ENCODE measurements at places on chromosomes 11 and 22.

DNA sequence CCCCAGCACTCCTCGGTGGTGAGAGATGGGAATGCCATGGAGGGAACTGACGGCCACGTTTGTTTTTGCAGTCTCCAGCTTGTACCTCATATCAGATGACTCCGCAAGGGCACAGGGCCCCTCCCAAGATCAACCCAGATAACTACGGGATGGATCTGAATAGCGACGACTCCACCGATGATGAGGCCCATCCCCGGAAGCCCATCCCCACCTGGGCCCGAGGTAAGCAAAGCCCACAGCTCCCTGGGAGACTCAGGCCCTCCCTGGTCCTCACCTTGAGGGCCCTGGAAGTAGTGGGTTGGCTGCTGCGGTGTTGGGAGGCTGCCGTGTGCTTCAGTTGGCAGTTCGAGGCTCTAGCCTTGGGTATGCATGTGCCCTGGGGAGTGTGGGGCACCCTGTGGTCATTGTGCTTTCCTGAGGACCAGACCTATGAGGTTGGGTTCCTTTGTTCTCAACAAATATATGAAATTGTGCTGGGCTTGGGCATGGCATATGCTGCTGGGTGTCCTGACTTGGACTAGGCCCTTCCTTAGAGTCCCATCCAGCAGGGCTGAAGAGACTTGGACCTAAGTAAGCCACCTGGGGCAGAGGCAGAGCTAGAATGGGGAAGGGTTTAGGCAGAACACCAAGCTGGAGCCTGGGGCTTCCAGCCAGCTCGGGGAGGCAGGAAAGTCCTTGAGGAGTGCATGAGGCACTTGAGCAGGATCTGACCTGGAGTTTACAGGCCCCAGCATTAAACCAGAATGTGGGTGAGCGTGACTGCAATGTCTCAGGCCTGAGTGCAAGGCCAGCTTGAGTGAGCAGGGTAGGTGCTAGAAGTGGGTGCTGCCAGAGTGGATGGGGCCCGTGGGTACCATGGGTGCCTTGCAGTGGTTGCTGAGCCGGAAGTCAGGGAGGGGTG is 26.4 kb downstream of the INCENP start:
- no peak for DNase-seq

DNA sequence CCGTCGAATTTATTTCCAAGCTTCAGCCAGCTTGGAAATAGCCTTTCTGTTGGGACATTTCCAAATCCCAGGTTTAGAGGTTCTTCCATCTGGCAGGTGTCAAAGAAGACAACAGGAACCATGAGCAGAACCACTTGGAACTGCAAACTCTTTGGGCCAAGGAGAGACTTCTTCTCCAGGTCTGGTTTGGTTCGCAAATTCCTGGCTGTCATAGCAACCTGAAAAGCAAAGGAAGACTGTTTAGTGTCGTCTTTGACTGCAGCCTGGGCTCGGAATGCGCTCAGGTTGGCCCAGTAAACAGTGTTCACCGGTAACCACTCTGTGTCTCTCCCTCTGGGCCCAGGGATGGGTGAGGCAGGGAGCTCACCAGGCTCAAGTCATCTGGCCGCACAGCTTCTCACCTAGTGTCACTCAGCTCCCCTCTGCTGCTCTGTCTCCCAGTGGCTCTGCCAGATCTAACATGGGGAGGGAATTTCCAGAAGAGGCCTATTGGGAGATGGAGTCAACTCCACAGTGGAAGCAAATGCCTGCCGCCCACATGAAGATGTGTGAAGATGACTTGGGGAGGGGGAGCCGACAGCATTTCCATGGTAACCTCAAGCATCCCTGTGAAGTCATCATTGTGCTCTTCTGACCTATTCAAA is 11.9 kb upstream of the CLMP start:
- no peak for DNase-seq

GRCh38 chr11:124799348-124800225 is 619 bp downstream of the MSANTD2 start:
- DNase-seq: peak; percentile 44

DNA sequence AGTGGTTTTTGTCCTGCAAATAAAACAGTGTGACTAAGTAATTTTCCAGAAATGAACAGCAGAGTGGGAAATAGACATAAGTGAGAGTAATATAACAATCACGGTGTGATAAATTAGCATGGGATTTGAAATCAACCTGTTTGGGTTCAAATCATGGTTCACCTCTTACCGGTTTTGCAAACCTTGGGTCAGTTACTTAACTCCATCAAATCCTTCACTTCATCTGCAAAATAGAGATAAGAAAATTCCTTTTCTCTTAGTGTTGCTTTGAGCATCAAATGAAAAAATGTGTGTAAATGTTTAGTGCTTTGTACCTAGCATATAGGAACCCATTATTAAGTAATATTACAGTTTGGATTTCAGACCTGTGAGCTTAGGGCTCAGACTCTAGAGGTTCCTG is 152.2 kb downstream of the TEAD1 start:
- DNase-seq: no peak

DNA sequence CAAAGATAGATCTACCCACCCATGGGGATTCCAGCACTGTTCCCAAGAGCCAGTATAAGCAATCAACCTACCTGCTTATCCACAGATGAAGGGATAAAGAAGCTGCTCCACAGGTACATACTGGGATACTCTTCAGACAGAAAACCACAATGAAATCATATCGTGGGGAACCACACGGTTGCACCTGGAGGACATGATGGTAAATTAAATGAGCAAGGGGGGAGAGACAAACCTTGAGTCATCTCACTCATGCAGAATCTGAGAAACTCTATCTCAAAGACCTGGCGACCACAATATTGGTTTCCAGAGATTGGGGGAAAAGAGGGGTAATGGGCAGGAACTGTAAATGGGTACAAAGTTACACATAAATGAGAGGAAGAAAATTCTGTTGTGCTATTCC is 14.5 kb downstream of the RGL4 start:
- DNase-seq: no peak

DNA sequence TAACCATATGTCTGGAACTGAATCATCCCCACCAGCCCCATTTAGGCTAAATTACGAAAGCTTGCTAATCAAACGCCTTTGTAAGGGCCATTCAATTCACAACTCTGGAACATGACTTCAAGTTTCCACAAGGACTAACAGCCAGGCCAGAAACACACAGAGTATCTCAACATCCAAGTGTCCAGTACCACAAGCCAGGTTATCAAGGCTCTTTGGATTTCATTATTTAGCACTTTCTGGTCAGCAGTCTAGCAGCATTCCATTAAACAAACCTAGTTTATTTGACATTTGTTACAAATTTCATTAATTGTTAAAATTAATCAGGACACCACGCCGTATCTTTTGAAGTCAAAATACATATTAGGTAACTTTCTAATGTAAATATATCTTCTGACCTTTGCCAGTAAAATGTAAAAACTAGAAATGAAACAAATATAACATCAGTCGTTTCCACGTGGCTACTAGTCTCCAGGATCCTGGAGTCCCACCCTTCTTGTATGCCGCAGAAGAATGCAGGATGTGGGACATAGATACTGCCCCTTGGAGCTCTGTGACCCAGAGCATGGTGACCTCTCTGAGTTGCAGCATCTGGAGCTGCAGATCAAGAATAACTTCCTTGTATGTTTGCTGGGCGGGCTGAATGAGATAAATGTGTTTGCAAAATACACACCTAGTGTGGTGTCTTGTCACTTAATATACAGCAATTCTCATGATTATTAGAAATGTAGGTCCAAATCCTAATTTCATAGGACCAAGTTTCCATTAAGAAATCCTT is 64.7 kb downstream of the MPPED2 start:
- DNase-seq: no peak

DNA sequence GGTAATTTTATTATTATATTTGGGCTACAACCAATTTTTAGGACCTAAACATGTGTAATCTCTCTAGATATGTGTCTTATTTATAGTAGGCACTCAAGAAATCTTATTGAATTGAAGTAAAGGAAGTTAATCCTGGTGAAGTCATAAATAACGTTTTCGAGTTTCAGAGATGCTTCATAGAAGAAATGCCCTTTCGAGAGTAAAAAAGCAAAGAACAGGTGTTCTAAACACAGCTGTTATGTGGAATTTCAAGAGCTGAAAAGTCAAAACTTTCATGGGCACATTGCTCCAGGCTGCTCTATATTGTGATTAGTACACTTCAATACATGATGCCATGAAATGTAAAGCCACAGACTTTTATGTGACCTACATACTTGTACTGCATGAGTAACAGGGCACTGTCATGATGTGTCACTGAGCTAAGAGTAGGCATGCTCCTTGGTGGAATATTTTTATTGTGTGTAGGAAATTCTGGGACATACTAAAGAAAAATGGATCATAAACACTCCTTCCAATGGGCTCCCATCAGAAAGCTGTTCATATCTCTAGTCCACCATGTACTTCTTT is 7.2 kb upstream of the ELMOD1 start:
- no peak for DNase-seq

GRCh38 chr11:75840522-75840921 is 25.5 kb downstream of the UVRAG start:
- DNase-seq: no peak

GRCh38 chr11:50073113-50074105 is 40.7 kb downstream of the OR4C45 start:
- DNase-seq: no peak

- no peak for DNase-seq
These were observed 30.0 kb upstream of the SEZ6L start for GRCh38 chr22:26139310-26139709.

GRCh38 chr11:11605181-11605580 is 16.6 kb downstream of the GALNT18 start:
- no peak for DNase-seq

DNA sequence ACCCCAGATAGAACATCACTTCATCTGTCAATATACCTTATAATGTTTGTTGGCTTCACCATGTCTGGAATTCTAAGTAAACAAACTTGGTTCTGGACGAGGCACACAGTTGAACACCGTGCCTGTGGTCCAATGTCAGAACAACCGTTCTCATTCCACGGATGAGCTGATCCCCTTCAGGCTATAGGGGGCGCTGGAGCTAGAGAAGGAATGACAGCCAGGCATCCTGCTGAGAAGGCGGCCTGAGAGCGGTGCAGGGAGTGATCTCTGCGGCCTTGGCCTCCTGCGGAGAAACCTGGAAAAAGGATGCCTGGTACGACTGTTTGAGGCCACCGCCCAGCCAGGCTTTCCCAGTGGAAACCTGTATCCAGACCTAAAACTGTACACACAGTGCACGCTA is 48.7 kb downstream of the FDX1 start:
- DNase-seq: no peak

DNA sequence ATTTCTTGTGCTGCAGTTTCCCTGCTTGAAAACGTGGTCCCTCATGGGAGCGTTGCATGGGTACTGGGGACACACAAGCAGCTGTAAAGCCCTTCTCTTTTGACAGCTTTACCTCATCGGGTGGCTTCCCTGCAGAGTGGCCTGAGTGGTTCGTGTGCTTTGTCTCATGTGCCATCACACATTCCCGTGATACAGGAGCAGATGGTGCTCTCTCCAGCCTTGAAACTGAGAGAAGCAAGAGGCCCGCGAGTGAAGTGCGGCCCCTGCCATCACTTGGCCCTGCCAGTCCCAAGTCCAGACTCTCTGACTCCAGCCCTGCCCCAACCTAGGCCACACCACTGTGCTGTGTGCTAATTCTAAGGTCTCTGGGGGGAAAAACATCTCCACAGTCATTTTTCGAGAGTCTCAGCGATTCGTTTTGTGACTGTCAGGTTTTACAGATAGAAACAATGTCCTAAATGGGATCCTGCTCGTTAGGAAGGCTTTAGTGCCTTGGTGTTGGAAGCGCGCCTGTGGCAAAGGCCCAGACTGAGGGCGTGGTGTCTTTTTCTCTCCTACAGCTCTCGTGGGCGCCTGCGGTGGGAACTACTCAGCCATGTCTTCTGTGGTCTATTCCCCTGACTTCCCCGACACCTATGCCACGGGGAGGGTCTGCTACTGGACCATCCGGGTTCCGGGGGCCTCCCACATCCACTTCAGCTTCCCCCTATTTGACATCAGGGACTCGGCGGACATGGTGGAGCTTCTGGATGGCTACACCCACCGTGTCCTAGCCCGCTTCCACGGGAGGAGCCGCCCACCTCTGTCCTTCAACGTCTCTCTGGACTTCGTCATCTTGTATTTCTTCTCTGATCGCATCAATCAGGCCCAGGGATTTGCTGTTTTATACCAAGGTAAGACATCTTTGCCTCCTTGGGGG is 64.2 kb downstream of the KREMEN1 start:
- no peak for DNase-seq

- no peak for DNase-seq
These were observed 10.5 kb downstream of the MIF start for GRCh38 chr22:23904573-23905254.

GRCh38 chr11:131656839-131657211 is 286.4 kb downstream of the NTM start:
- no peak for DNase-seq

- no peak for DNase-seq
These were observed 239.5 kb upstream of the CADM1 start for GRCh38 chr11:115743719-115744118.

GRCh38 chr11:40376331-40376730 is 1083.1 kb downstream of the LRRC4C start:
- no peak for DNase-seq

DNA sequence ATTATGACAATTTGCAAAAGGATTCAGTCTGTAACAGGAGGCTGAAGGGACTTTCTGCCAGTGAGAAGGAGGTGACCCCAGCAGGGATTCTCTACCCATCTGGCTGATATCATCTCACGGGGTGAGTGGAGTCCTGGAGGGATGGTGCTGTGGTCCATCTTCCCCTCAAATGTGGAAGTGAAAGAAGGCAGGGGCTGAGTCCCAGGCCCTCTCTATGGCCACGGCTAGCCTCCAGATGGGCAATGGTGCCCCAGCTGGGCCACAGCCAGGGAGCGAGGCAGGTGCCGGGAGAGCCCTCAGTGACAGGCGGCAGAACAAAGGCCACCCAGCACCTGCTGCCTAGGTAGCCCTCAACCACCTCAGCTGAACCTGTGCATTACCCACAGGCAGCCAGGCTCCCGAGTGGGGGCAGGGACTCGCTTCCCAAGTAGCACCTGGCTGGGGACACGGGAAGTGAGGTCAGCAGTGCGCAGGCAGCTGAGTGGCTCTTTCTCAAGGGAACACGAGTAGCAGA is 6.7 kb downstream of the NECTIN1 start:
- DNase-seq: no peak

- no peak for DNase-seq
These were observed 785 bp upstream of the EFCAB6 start for GRCh38 chr22:43812890-43813289.

DNA sequence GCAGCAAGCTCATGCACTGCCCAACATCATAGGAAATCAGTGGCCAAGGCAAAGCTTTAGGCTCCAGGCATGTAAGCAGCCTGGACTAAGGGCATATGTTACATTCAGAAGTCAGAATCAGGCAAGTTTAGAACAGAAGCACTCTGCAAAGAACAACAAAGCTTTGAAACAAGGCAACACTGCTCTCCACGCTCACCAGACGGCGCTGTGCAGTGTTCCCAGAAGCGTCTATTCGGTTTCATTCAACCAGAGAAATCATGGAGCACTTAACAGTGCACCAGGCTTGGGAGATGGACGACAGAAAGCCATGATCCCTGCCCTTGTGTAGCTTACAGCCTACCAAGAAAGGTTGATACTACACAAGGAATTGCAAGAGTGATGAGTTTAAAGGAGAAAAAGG is 555.8 kb downstream of the BUD13 start:
- DNase-seq: no peak

GRCh38 chr11:36878737-36879136 is 280.7 kb upstream of the RAG2 start:
- DNase-seq: no peak

- DNase-seq: no peak
These were observed 300.5 kb downstream of the MIAT start for GRCh38 chr22:26957897-26958296.

- DNase-seq: no peak
These were observed 4.3 kb upstream of the OR52E1 start for GRCh38 chr11:5065027-5065426.

Data from 8988T (cell line).